ENCODE measurements at places on chromosomes 13 and 19.

DNA sequence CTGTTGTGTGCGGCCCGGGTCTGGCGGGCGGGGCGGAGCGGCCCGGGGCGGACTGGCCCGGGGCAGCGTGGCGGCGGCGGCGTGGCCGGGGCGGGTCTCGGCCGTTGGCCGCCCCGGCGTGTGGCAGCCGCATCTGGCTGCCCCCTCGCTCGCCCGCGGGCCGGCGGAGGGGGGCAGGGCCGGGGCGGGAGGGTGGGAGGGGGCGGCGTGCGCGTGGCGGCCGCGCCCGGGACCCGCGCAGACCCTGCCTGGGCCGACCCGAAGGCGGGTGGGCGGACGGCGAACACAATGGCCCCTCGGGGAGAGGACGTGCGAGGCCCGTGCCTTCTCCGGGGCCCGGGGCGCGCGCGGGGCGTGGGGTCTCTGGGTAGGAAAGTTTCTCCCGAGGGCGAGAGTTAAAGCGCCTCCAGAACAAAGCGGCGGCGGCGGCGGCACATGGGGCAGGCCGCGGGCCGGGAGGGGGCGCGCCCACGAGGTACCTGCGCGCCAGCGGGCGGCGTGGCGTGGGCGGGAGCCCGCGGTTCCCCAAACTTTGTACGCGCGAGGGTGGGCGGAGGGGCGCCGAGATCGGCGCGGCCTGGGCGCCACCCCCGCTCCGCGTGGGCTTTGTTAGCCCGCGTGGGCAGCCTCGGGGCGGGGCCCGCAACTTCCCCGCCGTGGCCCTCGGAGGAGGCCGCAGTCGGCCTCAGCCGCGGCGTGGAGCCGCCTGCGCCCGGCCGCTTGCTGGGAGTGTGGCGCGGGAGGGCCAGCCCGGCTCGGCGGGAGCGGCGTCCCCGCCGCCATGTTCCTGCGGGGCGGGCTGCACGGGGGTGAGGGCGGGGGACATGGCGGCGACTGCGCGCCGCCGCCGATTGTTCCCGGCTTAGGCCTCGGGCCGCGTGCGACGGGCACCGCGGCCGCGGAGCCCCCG, 764 bp downstream of the MIR17HG start:
- H3K27me3 ChIP-seq: peaks cover 8% of the 10 kb centered on the region
- peaks cover 32% of the 10 kb centered on the region for H3K4me1 ChIP-seq
- peak; percentile 37 for DNase-seq
- H3K36me3 ChIP-seq: peaks cover 30% of the 10 kb centered on the region

DNA sequence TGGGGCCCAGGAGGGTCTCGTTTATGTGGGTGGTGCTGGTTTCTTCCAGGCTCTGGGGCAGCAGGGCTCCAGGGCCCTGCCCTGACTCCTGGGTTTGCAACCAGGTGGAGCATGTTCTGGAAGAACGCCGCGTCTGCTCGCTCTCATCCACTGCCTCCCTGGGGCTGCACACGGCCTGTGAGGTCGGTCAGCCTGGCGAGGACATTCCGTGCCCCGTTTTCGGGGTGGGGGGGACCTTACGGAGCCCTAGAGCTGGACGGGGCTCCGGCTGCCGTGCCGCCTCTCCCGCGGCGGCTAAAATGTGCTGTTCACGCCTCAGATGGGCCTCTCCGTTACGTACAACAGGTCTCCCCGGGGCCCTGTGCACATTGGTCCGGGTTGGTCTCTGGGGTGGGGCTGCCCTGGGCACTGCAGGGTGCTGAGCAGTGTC, 3.3 kb downstream of the GNA11 start:
- no peak for DNase-seq
- peaks cover 23% of the 10 kb centered on the region for H3K4me1 ChIP-seq
- no peaks in the 10 kb centered on the region for H3K36me3 ChIP-seq

- no peak for DNase-seq
- peaks cover 2% of the 10 kb centered on the region for H3K36me3 ChIP-seq
- no peak overlapping the region for H3K27ac ChIP-seq
- no peaks in the 10 kb centered on the region for H3K27me3 ChIP-seq
- H3K4me3 ChIP-seq: no peak overlapping the region
Measured at GRCh38 chr19:2769218-2769617, 13.9 kb downstream of the SGTA start.

DNA sequence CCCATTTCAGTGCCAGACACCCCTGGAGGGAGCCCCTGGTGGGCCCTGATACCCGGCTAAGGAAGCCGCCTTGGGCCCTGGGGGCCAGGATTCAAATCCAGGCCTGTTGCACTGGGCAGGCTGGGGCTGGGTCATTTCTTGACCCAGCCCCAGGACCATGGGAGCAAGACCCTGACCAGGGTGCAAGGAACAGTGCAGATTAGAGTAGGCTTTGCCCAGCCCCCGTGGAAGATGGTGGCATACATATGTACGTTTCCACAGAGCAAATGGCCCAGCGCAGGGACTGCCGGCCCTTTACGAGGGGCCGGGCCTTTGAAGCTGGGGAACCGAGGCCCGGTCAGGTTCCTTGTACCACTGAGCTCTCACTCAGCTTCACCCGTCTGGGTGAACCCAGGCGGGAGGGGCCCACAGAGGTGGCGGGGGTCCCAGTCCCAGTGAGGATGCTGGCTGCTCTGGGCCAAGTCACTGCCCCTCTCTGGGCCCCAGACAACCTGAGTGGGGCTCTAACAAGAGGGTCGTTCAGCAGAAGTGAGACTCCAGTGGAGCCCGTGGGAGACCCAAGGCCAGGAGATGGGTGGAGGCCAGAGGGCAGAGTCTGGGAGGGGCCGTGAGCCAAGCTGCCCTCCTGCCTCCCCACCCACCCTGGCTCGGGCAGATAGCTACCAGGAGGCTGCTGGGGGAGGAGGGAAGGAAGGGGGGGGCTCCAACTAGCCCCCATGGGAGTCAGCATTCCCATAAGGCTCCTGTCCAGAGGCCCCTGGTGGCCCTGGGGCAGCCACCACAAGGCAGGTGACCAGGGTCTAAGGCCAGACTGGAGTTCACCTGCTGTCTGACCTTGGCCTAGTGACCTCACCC, 2.7 kb downstream of the MKNK2 start:
- H3K27ac ChIP-seq: no peak overlapping the region
- peaks cover 7% of the 10 kb centered on the region for H3K4me1 ChIP-seq
- peak overlapping the region; percentile 63 for H3K4me3 ChIP-seq
- no peaks in the 10 kb centered on the region for H3K27me3 ChIP-seq
- peaks cover 6% of the 10 kb centered on the region for H3K36me3 ChIP-seq
- DNase-seq: no peak

DNA sequence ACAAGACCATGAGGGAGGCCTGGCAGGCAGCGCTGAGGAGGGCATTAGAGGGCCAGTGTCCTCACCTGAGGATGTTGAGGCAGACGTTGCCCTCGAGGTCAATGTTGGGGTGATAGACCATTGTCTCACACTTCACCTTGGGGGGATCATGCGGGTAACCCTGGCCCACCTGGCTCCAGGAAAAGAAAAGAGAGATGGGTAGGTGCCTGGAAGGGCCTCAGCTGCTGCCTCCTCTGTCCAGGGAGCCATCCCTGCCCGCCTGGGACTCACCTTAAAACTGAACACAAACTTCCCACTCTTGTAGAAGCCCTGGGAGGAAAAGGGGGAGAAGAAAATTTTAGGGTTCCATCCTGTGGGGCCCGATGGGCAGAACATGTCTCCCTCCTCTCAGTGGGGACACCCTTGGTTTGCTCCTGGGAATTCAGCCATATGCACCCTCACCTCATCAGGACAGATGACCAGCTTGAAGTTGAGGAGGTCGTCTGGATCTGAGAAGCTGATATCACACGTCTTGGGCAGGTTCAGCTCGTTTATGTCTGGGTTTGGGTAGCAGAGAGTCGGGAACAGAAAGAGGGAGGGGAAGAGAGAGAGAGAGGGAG, 1.7 kb downstream of the UBE2M start:
- peak overlapping the region; percentile 90 for H3K27ac ChIP-seq
- H3K4me1 ChIP-seq: peaks cover 40% of the 10 kb centered on the region
- no peaks in the 10 kb centered on the region for H3K27me3 ChIP-seq
- peak overlapping the region; percentile 92 for H3K4me3 ChIP-seq
- peaks cover 10% of the 10 kb centered on the region for H3K36me3 ChIP-seq
- DNase-seq: no peak

DNA sequence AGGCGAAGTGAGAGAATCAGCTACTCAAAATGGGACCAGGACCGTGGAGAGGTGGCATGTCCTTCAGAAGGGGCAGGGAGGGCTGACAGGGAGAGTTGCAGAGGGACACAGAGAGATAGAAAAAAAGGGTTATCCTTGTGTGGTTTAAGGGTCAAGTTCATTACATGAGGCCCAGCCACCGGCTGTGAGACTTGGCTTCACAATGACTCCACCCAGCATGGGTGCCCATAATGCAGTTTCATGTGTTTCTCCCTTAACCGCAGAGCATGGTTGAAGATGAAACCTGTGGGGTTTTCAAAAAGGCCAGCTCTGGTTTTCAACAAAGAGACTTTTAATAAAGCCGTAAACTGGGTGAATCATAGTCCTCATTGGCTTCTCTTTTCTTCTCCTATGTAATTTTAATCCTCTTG, 164.6 kb downstream of the KLF5 start:
- H3K4me1 ChIP-seq: peaks cover 18% of the 10 kb centered on the region
- no peak overlapping the region for H3K4me3 ChIP-seq
- H3K27ac ChIP-seq: no peak overlapping the region
- no peaks in the 10 kb centered on the region for H3K27me3 ChIP-seq
- DNase-seq: no peak
- no peaks in the 10 kb centered on the region for H3K36me3 ChIP-seq

DNA sequence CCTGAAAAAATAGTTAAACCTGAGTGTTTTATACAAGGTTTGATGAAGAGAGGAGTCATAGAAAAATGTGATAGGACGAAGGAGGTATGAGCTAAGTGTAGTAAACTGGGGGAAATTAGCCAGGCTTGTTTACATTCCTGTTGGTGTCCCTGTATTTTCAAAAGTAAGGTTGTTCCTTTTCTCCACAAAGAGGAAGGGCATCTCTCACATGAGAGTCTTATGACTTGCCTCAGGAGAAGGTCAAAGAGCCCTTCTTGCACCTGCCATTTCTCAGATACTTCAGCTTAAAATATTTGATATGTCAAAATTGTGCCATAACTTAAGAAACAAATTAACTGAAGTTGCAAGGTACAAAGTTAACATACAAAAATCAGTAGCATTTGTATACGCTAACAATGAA, 3.6 kb upstream of the N4BP2L2 start:
- H3K4me1 ChIP-seq: peaks cover 3% of the 10 kb centered on the region
- no peak overlapping the region for H3K4me3 ChIP-seq
- DNase-seq: no peak
- H3K36me3 ChIP-seq: no peaks in the 10 kb centered on the region

GRCh38 chr19:42528354-42529247, at the start of gene CEACAM1:
CEACAM1 (minus strand) TSS chr19:42528481; CDS start chr19:42528374, 107 bp downstream.
- H3K4me3 ChIP-seq: no peak within 1 kb of the TSS
- peaks cover 1% of the 10 kb centered on the region for H3K36me3 ChIP-seq
- peak within 1 kb of the TSS; percentile 62 for H3K27ac ChIP-seq
- peaks cover 9% of the 10 kb centered on the region for H3K4me1 ChIP-seq
- no peak for DNase-seq
- peaks cover 2% of the 10 kb centered on the region for H3K27me3 ChIP-seq

GRCh38 chr19:17873786-17874757, 2.3 kb downstream of the SLC5A5 start:
- peaks cover 32% of the 10 kb centered on the region for H3K27me3 ChIP-seq
- no peaks in the 10 kb centered on the region for H3K4me1 ChIP-seq
- no peak for DNase-seq
- no peak overlapping the region for H3K27ac ChIP-seq
- no peak overlapping the region for H3K4me3 ChIP-seq
- H3K36me3 ChIP-seq: no peaks in the 10 kb centered on the region

DNA sequence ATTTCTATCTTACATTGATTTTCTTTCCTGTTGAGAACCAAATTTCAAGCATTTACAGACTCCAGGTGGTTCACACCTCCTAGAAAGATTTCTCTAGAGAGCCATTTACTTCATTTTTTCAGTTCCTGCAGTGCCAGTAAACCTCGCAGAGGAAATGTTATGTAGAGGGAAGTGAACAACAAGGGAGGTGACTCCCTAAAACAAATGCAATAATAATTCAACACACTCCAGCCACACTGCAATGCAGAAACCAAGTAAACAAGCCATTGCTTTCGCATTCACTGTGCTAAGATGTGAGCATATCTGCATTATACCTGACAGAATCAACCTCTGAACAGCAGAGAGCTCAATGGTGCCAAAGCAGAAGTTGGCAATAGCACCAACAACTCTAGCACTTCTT, 215.1 kb downstream of the RBM26 start:
- DNase-seq: no peak
- H3K4me3 ChIP-seq: no peak overlapping the region
- H3K27ac ChIP-seq: no peak overlapping the region

DNA sequence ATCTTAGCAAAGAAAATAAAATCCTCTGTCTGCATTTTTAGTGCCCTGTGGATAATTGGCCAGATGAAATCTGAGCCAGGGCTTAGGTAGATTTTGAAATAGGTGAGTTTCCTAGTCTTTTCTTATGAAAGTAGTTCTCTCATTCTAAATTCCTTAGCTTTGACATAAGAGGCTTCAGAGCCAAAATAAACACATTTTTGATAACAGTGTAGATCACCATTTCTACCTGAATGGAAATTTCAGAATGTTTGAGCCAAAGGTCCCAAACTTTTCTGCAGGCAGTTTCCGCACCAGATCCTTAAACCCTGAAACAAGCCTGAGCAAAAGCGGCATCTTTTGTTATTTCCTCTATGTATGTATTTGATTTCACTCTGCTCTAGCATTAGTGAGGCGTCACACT, 551.2 kb downstream of the EFNB2 start:
- DNase-seq: no peak
- no peaks in the 10 kb centered on the region for H3K27me3 ChIP-seq
- H3K36me3 ChIP-seq: no peaks in the 10 kb centered on the region
- no peak overlapping the region for H3K4me3 ChIP-seq
- no peak overlapping the region for H3K27ac ChIP-seq
- H3K4me1 ChIP-seq: peaks cover 7% of the 10 kb centered on the region

DNA sequence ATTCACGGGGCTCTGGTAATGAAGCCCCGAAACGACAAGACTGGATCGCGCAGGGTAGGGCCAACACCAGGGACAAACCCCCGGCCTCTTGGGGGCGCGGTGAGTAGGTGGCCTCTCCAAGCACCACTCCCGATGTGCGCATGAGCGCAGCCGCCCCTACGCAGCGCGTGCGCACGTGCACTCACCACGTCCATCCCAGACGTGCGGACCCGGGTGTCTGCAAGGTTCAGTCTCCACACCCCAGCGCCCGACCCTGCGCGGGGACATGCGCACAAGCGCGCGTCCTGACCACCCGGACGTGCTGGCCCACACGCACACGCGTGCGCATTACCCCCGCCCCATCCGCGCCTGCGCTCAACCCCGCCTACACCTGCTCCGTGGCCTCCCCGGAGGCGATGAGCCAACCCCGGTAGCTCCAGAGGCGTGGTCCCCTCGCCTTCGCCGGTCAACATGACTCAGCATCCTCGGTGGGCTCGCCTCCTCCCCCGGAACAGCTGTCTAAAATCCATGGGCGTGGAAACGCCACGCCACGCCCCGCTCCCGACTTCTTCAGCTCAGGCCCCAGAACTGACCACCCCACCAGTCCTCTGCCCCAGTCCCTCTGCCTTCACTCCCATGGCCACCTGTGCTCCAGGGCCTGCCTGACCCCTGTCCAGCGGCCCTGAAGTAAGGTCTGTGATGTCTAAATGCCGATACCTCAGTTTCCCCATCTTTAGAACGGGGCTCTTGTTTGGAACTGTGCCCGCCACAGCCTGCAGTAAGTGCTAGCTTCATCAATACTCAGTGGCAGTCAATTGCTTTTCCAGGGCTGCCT, 5.6 kb upstream of the GPI start:
- peak overlapping the region; percentile 98 for H3K27ac ChIP-seq
- H3K27me3 ChIP-seq: peaks cover 3% of the 10 kb centered on the region
- H3K36me3 ChIP-seq: peaks cover 5% of the 10 kb centered on the region
- H3K4me1 ChIP-seq: peaks cover 11% of the 10 kb centered on the region
